B cell (primary cell): ENCODE measurements at places on chromosomes 4 and X. TPM values are rescaled to one million over a fixed set of nuclear protein-coding genes. Genes with fewer than 3 reads are reported as not detected.

- no peak for DNase-seq
Observed at GRCh38 chr4:5967783-5968182, 50.4 kb downstream of the C4orf50 start.

SPANXD gene
- not detected in 2 replicates for total RNA-seq

RAB41 gene
- total RNA-seq = not detected in 2 replicates

DNA sequence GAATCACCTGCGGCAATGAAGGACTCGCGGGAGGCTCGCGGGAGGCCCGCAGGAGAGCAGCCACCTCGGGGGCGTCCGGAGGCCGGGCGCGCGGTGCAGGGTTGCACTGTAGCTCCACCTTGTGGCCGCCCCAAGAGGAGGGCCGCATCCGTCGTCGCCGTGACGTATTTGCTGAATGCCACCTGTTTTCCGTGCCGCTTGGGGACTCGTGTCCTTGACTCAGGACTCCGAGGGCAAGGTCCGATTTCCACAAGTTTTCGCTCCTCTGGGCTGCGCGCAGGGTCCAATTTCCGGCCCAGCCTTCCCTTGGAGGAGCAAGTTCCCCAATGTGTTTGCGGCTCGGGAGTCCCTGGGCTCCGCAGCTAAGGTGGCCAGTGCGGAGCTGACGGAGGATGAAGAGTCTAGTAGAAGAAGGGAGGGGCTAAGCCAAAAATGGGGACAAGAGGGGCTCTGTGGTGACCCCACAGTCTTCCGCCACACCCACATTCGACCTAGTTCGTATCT lies 10.7 kb upstream of the DLG3 start:
- peak; percentile 83 for DNase-seq

ZMAT1 gene
- total RNA-seq = 38.4 and 43.6 TPM in 2 replicates
